ENCODE measurements at places on chromosomes 2 and 18.

DNA sequence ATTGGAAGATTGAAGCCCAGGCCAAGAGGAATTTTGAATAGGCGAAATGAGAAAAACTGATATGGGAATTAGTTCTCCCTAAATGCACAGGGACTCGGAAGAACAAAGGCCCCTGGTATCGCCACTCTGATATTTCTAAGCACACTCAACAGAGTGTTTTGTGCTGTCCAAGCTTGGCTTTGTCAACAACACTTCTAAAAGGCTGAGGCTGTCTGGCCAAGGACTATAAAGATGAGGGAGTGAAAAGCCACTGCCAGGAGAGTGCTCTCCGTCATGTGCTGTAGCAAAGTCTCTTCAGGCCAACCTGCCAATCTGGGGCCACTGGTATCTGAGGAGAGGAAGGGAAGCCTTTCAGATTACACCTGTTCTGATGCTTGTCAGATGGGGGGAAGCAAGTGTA lies 611.2 kb upstream of the PIK3C3 start:
- DNase-seq = no peak

- no peak for DNase-seq
These were observed 236.5 kb upstream of the FN1 start for GRCh38 chr2:215672406-215672805.

GRCh38 chr2:46674488-46674887 lies 195.1 kb downstream of the TMEM247 start:
- DNase-seq = no peak

DNA sequence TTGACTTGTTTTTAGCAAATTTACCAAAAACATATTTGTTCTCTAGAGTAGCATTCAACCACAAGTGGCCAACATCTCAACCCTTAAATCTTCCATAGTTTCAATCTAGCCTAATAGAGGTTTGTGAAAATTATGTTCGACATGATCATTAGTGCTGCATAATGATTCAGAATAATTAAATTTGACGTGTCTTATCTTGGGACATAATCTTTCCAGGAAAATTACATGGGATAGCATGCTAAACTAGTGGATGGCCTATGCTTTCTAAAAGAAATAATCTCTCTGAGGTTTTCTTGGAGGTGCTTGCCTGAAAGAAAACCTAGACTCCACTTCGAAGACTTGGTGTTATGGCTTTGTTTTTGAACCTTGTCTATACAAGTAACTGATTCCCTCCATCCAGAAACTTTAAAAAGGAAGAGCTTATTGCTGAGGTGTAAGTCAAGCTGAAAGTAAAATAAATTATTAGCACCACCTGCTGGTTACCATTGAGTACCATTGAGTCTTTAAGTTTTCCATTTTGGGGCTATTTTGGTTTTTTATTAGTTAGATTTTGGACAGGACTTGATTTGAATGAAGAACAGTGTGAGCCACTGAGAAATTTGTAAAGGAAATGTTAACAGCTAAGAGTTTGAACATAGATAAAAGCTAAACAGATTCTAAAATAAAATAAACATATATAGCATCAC lies 32.7 kb downstream of the COX7A2L start:
- DNase-seq = no peak

DNA sequence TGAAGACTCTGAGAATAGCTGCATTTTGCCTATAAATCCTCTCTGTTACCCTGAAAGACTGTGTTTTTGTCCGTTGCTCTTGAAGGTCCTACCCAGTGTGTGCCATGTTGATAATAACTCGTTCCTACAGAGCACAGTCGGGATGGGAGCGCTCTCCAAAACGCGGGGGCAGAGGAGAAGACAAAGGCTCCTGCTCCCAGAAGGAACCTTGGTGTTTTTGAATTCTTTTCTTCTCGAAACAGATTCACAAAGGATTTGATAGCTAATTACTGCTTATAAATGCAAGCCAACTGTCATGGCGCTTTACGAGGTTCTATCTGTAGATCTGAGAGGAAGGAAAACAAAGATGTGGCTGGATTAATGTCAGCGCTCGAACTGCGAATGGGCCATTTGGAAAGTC lies 19.3 kb upstream of the HDAC4 start:
- DNase-seq = no peak

GRCh38 chr2:105915005-105915558 lies 170.4 kb downstream of the NCK2 start:
- no peak for DNase-seq

- no peak for DNase-seq
These were observed 167.4 kb downstream of the GULP1 start for GRCh38 chr2:188459061-188459460.

DNA sequence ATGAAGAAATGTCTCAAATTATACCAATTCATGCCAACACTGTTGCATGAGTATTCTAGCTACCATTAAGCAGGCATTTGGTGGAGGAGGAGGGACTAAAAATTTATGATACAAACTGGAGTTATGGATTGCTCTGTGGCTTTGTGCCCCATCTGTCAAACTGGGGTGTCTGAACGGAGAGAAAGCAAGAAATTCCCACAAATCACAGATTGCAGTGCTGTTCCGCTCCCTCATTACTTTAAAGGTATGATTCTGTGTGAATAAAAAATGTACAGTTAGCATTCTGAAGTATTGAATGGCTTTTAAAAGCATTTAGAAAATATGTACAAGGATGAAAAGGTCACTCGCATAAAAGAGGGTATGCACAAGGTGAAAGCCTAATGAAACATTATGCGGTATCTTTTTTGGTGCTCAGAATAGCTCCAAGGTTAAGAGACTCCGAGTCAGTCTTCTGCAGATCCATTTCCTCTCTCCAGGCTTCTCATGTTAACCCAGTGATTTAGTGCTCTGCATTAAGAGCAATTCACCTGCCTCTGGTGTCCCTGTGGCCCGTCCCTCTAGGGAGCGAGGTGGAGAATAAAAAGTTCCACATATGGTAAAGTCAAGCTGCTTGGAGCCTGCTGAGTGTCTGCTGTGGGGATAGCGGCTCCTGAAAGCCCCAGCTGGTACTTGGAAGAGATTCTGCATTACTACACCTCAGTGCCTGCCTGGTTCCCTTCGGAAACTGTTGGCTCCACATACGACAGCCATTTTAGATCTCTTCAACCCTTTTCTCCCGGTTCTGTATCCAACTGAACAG lies 184.2 kb downstream of the ZNF521 start:
- DNase-seq = no peak

DNA sequence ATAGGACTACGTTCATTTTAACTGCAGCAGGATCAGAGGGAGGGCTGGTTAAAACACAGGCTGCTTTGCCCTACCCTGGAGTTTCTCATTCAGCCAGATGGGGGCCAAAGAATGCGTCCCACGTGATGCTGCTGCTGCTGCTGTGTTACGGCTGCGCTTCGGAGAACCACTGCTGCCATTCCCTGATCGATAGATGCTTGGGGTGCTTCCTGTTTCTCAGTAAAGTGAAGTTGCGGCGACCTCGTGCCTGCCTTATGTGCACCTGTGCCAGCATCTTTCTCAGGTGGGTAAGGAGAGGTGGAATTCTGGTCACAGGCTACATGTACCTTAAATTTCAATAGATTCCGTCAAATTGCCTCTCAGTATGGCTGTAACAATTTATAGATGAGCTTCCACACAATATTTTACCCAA lies 24.7 kb upstream of the TOGARAM2 start:
- DNase-seq = no peak

GRCh38 chr2:239368906-239369552 lies 31.8 kb downstream of the HDAC4 start:
- DNase-seq = no peak

GRCh38 chr2:135617501-135618015 lies 86.3 kb downstream of the R3HDM1 start:
- DNase-seq = no peak

DNA sequence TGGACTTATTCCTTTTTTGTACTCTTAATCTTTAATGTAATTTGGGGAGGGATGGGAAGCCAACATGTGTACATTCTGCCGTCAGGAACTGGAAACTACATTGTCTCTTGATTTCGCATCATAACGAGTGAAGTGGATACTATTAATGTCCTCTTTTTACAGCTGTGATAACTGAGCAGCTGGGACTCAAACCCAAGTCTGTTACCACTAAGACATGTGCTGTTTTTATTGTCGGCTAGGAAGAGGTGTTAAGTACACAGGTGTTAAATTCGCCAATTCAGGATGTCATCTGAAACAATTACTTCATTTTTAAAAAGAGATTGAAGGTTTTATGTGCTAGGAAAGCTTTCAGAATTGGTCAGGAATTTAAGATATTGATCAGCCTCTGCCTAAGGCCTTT lies 6.9 kb downstream of the GMCL1 start:
- no peak for DNase-seq

GRCh38 chr18:77857678-77858655 lies 608.3 kb downstream of the GALR1 start:
- no peak for DNase-seq

DNA sequence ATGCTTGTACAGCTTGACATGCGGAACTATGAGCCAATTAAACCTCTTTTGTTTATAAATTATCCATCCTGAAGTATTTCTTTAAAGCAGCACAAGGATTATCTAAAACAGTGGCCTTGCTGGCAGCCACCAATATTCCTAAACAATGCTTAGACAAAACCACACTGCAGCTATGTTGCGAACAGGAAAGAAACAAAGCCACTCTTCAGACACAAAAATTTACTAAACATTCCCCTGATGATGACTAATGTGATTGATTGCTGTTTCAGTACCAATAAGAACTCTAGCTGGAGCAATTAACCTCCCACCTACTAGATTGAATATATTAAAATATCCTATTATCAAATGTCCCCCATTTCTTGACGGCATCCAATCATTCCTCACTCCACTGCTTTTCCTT lies 325.8 kb upstream of the REG3G start:
- DNase-seq = no peak

DNA sequence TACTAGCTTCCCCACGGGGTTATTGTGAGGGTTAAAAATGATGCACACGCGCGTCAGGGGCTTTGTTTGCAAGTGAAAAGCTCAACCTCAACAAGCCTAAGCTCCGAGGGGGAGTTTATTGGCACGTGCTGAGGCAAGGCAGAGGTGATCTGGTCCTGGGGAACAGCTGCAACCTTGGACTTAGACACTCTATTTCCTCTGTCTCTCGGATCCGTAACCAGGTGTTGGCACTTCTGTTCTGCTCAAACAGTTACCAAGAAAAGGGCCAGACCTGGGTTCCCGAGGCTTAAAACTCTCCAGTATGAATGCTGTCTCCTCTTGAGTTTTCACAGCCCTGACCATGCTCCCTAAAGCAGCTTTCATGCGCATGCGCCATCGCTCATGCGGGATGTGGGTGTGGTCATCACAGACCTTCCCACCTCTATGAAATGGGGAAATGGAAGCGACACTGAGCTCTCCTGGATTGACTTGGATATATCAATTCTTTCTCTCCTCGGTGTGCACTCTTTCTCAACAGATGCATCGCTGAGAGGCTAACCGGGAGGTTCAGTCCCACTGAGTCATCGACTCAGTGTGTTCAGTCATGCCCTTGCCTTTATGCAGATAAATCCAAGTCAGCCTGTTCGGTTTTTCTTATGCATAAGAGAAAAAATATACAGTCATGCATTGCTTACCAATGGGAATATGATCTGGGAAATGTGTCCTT lies 19.9 kb upstream of the RAB31 start:
- DNase-seq = no peak

GRCh38 chr2:129443235-129443864 lies 536.1 kb upstream of the RAB6C start:
- no peak for DNase-seq

GRCh38 chr2:188629753-188630527 lies 338.3 kb downstream of the GULP1 start:
- no peak for DNase-seq

DNA sequence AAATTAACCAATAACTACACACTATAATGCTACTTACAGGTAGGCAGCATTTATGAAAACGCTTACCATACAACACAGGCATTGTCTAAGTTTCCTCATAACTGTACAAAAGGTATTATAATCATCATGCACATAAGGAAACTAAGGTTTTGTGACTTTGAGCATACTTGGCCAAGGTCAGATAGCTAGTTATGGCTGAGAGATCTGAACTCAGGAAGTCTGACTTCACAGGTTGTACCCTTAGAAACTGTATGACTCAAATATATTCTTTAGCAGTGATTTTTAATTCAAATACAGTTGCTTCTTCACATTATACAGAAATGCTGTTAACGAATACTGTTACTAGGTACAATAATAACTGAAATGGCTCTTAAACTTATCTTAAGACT lies 89.3 kb downstream of the TRIP12 start:
- no peak for DNase-seq

DNA sequence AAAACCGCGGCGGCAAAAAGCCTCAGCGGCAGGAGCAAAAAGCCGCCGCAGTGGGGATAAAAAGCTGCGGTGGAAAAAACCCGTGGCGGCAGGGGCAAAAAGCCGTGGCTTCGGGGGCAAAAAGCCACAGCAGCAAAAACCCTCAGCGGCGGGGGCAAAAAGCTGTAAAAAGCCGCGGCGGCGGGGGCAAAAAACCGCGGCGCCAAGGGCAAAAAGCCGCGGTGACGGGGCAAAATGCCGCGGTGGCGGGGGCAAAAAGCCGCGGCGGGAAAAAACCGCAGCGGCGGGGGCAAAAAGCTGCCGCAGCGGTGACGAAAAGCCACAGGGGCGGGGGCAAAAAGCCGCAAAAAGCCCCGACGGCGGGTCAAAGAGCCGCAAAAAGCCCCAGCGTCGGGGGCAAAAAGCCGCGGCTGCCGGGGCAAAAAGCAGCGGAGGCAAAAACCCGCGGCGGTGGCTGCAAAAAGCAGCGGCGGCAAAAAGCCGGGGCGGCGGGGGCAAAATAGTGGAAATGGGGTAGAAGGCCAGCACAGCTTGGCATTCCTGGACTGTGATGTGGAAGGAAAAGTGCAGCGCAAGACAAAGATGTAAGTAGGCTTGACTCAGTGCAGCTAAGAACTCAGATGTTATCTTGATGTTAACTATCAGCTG lies 151.8 kb downstream of the ANKRD30BL start:
- DNase-seq = no peak

GRCh38 chr2:174618179-174618578 lies 20.6 kb upstream of the WIPF1 start:
- no peak for DNase-seq

GRCh38 chr2:88195246-88195645 lies 25.1 kb downstream of the THNSL2 start:
- no peak for DNase-seq

DNA sequence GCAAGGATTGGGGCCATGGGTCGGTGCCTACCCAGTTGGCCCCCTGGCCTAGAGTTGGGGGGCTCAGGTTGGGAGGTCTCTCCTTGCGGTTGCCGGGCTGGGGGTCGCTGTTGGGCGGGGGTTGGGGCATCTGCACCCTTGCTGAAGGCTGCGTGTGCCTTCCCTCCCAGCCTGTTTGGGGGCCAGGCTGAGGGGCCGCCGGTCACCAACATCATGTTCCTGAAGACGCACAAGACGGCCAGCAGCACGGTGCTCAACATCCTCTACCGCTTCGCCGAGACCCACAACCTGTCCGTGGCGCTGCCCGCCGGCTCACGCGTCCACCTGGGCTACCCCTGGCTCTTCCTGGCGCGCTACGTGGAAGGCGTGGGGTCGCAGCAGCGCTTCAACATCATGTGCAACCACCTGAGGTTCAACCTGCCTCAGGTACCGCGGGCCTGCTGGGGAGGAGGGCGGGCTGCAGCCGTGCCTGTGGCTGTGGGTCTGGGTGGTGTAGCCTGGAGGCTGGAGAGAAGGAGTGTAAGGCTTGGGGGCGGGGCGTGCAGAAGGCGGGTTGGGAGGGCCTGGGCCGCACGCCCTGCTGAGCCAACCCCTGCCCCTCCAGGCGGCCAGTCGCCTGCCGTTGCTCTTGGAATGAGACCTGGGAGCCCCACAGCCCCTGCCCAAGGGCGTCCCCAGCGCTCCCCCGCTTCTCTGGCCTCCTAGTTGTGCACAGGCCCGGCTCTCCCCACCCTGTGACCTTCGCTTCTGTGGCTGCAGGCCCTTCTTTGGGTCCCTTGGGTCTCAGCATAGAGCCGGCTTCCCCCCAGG lies 7.2 kb upstream of the NEU4 start:
- DNase-seq = no peak

- DNase-seq = no peak
These were observed 34.5 kb upstream of the AFF3 start for GRCh38 chr2:100176925-100177324.
